BE2C (cell line): ENCODE measurements at places on chromosomes 5 and 9.
A peak's percentile ranks its signal among the peaks of the same experiment; 100 is the strongest.

DNA sequence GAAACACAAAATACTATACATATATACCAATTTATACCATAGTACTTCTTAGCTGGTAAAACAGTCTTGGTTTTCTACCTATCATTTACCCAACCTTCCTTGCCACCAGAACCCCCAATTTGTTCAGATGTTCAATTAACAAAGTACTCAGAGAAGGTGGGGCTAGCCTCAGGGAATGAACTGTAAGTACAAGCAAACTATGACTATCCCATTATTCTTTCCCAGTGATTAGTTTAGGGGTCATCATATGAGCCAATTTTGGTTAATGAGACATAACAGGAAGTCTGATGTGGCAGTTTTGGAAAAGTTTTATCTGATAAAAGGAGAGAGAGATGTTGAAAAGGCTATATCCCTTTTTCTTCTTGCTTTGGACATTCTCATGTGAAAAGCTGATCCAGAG, 125.8 kb downstream of the DTWD2 start:
- no peak for DNase-seq

- no peak for DNase-seq
Measured at GRCh38 chr9:86408121-86408520, 53.9 kb upstream of the TUT7 start.

GRCh38 chr5:162436055-162436454, 368.5 kb downstream of the GABRG2 start:
- DNase-seq, result no peak

GRCh38 chr9:92589923-92590322, 54.1 kb upstream of the ECM2 start:
- DNase-seq, result no peak

DNA sequence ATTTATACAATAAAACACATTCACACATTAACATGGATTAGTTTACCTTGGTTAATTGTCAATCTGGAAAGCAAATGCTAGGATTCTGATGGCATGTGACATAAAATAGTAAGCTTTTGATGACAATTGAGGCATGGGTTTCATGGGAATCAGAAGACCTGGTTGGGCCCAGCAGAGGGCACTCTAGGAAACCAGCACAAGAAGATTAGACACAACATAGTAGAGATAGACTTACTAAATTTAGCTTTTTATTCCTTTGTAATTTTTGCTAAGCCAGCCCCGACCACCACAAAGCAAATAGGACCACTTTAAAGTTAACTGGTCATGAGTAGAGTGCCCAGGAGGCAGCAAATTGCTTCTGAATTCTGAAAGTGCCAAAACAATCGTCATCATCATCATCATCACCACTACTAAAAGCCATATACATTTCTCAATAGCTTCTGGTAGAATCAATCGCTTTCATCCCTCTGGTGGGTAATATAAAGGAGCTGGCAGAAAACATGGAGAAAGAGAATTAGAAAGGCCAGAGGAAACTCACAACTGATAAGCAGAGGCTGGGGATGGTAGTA, 163.2 kb downstream of the ARRDC3 start:
- peak; percentile 35 for DNase-seq

- DNase-seq, result no peak
Measured at GRCh38 chr9:14155237-14155636, 158.7 kb downstream of the NFIB start.

DNA sequence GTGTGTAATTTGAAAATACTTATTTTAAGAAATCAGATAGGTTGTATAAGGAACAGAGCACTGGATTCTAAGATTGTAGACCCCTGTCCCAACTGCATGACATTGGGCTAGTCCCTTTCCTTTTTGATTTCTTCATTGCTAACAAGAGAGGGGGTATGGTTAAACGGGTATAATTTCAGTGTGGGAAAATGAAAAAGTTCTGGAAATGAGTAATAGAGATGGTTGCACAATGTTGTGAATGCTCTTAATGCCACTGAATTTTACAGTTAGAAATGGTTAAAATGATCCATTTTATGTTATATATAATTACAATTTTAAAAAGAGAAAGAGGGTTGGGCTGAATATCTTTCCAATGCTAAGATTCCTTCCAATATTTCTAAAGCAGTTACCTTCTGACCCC, 103.3 kb upstream of the LHFPL2 start:
- no peak for DNase-seq

GRCh38 chr9:101307524-101308213, 77.1 kb downstream of the BAAT start:
- no peak for DNase-seq
